Activated CD8-positive, alpha-beta memory T cell treated with anti-CD3 and anti-CD28 coated beads for 1 hour (primary cell): ENCODE measurements at places on chromosomes 1 and 21.

GRCh38 chr1:229385853-229386456, 43.1 kb upstream of the CCSAP start:
- DNase-seq = no peak

GRCh38 chr1:232944347-232944746, 6.1 kb upstream of the NTPCR start:
- no peak for DNase-seq

- no peak for DNase-seq
Observed at GRCh38 chr1:39272798-39273469, 68.4 kb downstream of the MACF1 start.

- no peak for DNase-seq
Observed at GRCh38 chr21:45481977-45482898, 60.0 kb downstream of the SLC19A1 start.

DNA sequence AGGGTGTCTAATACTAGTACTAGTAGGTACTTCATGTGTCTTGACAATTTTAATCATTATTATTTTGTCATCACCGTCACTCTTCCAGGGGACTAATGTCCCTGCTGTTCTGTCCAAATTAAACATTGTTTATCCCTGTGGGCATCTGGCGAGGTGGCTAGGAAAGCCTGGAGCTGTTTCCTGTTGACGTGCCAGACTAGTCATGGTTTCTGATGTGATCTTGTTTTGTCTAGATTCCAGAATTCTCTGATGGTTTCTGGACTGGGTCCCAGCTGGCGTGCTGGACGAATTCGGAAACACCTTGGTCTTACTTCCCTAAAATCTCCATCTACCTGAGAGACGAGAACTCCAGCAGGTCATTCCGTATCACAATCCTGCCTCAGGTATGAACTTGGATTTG, 66.1 kb upstream of the FAM3B start:
- no peak for DNase-seq

- DNase-seq = no peak
Observed at GRCh38 chr21:25925936-25926335, 191.2 kb downstream of the GABPA start.

GRCh38 chr1:203325026-203325417, 19.7 kb downstream of the BTG2 start:
- no peak for DNase-seq

DNA sequence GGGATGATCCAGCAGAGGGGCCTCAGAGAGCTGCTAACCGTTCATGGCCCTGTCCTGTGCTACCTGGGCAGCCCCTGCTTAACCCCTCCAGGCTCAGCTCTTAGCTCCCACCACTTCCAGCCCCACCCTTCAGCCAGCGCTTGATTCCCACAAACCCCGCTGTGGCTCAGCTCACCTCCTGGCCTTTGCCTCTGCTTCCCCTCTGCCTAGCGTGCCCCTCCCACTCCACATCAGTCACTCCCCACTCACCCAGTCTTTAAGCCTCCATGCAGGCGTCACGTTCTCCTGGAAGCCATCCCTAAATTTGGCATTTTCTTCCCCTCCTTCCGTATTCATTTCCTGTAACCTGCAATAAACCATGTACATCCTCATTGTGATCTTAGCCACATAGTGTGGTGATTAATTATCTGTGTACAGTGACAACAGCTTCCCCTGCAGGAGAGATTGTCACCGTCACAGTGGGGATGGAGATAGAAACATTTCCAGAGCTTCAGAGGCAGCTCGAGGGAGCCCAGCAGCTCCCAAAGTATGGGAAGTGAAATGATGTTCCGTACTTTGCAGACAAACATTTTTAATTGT, 65.5 kb downstream of the EPHB2 start:
- no peak for DNase-seq

GRCh38 chr1:222716393-222716792, 4.0 kb downstream of the BROX start:
- no peak for DNase-seq

GRCh38 chr1:13541435-13542215, 27.8 kb upstream of the LRRC38 start:
- no peak for DNase-seq

GRCh38 chr1:233993651-233994050, 89.2 kb downstream of the SLC35F3 start:
- DNase-seq = no peak

DNA sequence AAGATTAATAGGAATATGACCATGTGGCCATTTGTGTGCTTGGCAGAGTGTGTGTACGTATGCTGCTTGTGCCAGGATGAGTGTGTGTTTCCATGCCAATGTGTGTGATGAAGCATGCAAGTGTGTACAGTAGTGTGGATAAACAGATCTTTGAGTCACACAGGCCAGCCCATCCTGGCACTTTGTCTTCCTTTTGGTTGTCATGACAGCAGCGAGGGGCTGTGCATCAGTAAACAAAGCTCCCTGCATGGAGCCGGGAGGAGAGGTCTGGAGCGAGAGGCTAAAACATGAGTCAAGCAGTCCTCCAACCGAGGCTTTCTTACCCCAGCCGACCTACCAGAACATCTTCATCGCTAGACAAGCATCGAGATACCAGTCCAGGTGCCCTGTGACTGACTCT, 221.2 kb downstream of the CACNA1E start:
- no peak for DNase-seq

- no peak for DNase-seq
Observed at GRCh38 chr1:156995412-156995811, 50.1 kb downstream of the ARHGEF11 start.

DNA sequence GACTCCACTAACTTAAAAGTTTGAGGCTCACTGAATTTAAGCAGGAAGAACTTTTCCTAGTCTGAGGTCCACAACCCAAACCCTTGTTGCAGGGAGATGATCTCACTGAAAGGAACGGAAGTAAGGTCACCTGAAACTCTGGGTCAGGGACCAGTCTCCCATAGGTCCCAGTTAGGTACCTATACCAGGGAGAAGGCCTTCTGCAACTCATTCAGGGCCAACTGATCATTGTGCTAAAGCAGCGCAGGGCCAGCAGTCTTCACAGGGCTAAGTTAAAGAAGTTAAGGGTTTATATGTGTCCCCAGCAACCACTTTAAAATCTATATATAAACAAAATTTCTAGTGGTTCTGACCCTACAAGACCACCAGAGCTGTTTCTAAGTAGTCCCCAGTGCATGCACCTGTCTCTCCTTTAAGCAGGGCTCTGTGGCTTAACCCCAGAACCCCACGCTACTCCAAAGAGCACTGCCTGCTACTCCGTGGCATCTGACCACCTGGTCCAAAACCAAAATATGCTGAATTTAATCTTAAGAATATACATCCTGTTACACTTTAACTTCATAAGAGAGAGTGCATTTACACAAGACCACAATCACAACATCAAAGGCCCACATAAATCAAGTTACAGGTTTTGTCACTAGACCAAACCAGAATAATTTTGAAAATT, 2.8 kb downstream of the SRSF10 start:
- DNase-seq = no peak

- no peak for DNase-seq
Observed at GRCh38 chr1:176989023-176989422, 175.5 kb downstream of the ASTN1 start.

DNA sequence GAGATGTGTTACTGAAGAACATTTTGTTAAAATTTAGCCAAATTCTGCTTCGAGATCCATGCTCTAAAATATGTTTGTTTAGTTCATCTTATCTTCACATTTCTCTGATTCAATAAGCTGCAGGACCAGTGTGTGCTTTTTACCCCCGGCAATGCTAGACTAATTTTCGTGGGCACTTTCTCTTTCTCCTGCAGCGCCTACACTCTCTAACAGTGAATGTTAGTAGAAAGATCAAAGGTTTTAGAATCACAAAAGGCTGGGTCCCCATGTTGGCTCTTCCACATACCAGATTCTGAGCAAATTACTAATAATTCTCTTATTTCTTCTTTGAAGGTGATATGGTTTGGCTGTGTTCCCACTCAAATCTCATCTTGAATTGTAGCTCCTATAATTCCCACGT, 8.5 kb downstream of the CHML start:
- DNase-seq = no peak

- DNase-seq = no peak
Observed at GRCh38 chr1:239426821-239427475, 40.6 kb downstream of the CHRM3 start.

- no peak for DNase-seq
Observed at GRCh38 chr1:157992833-157993146, 655 bp upstream of the KIRREL1 start.

- DNase-seq = no peak
Observed at GRCh38 chr1:6118415-6118814, 61.7 kb downstream of the CHD5 start.

- DNase-seq = no peak
Observed at GRCh38 chr21:31366825-31367224, 22.8 kb upstream of the TIAM1 start.

DNA sequence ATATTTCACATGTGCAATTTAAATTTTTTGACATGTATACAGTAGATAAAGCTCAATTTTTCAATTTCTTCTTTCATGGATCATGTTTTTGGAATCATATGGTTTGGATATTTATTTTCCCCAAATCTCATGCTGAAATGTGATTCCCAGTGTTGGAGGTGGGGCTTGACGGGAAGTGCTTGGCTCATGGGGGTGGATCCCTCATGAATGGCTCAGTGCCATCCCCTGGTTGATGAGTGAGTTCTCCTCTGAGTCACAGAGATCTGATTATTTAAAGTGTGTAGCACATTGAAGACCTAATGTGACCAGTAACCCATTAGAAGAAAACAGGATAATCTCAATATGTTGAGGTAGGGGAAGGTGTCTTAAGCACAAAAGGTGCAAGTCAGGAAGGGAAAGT, 9.1 kb upstream of the IFI16 start:
- DNase-seq = no peak

- no peak for DNase-seq
Observed at GRCh38 chr1:25430967-25431881, 527 bp downstream of the MACO1 start.

GRCh38 chr21:39902986-39903385, 35.7 kb downstream of the PCP4 start:
- DNase-seq = no peak

GRCh38 chr1:64942675-64943074, 23.7 kb downstream of the JAK1 start:
- no peak for DNase-seq

DNA sequence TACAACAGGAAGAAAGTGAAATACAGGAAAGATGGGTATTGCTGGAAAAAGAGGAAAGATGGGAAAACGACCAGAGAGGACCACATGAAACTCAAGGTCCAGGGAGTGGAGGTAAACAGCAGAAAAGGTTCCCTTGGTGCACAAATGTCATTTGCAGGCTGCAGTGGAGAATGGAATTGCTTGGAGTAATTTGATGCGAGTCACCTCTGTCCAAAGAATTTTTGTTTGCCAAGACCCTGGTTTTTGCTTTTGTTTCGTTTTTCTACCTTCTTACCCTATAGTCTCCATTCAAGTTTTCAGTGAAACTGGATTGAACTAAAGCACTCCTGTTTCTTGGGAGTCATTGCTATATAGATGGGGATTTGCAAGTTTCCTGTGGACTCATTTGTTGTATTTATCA, 464.3 kb downstream of the CAMTA1 start:
- DNase-seq = no peak

DNA sequence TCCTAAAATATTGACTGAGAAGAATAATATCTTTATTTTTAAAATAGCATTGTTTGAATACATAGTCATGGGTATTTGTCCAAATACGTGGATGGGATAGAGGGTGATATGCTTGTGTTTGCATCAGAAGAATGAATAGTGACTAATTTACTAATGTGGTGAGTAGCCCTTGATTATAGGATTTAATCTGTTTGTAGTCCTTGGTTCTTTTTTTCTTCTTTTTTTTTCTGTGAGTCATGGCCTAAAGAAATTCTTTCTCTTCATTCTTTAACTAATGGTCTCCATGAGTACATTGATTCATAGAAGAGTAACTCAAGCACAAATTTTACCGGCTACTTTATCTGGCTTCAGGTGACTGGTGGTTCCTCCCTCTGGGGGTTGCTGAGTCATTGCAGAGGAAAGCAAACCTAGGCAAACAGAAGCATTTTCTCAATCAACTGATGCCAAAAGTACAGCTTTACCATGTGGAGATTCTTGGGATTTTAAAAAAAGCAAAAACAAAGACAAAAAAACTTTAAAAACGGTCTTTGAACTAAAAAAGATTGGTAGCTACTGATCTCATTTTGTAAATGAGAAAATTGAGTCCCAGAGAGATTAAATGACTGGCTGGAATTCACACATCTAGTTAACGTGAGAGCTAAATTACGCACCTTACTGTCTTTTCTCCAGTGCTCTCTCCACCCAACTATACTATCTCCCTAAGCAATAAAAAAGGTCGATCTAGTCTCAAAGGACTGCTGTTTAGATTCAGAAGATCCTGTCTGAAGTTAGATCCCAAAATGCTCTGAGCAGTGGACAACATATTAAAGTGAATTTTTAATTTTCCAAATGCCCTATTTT, 40.5 kb downstream of the AK5 start:
- no peak for DNase-seq

GRCh38 chr1:194476351-194476750, 1289.9 kb upstream of the B3GALT2 start:
- DNase-seq = no peak

DNA sequence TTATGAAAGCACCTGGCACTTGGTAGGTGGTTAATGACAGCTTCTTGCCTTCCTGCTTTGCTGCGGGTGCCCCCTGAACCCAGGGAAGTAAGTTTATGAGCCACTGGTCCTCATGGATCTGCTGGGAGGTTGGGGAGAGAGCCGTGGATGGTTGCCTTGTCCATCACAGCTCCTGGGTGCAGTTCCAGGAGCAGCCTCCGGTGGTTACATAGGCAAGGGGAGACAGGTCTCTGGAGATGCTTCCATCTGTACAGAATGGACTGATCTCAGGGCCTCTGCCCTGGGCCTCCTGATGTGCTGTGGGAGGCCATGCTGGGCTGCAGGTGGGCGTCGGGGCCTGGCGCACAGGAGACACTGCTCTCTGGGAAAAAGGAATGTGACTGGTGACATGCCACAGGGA, 31.6 kb upstream of the ARHGEF10L start:
- no peak for DNase-seq

DNA sequence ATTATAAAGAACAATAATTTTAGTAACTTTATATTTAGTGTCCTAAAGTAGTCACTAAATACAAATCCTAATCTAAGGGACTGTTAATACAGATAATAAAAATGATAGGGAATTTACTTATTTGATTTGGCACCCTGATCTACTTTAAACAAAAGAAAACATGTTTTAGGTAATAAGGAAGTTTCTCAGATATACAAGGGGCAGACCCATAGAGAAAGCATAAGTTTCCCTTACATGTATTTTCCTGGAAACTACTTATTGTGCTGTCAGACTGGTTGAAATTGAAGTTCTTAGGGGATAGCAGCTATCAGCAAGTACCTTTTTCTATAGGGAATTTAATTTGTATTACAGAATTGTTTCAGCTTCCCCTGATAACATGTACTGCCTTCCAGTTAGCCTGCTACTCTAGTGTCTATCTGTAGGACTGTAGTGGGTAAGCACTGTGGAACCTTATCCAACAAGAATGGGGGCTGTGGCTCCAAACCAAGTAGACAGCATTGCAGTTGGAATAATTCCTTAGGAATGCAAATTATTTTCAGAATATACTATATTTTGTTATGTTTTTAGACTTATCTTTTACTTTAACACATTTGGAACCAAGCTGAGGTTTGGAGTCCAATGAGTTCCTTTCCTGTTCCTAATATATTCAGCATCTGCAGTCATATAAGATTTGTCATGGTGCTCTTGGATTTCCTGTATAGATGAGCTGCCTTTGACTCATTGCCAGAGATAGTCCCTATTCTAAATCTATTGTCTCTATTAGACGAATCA, 14.7 kb downstream of the MSH4 start:
- DNase-seq = no peak
